Pancreas (tissue), 10 donors: ENCODE measurements at places on chromosomes 2 and 18.

GRCh38 chr2:62309465-62310091 is 113.7 kb downstream of the B3GNT2 start:
- DNase-seq: no peak

DNA sequence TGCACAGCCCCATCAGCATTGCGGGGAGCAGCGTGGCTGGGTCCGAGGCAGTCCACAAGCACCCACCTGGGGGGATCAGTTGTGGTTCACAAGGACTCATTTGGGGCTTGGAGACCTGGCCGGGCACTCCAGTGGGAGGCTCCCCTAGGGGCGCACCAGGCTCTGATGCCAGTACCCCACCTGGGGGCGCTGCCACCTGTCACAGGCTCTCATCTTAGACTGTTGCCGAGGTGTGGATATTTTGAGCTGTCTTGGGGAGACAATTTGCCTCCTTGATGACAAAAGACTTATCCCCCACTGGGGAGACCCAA is 3.0 kb downstream of the ADRA2B start:
- DNase-seq: peak; percentile 11

DNA sequence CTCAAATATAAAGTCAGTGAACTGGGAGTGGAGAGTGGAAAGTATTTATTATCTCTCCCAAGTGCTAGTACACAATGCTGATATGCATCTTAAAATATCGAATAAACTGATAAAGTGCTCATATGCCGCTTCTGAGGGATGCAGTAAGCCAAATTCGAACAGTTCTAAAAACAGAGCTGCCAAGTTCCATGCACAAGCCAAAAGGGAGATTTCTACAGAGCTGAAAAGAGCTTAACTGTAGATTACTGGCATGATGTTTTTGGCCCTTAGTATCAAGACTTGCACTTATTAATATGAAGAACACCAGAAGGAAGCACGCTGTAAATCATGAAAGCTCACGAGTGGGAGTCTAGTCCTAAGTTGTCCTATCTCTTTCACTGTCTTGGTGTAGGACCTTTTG is 7.9 kb downstream of the TMEFF2 start:
- DNase-seq: no peak

- DNase-seq: peak; percentile 33
Measured at GRCh38 chr2:2291500-2292260, 39.4 kb downstream of the MYT1L start.

GRCh38 chr2:64212801-64213321 is 68.6 kb upstream of the PELI1 start:
- no peak for DNase-seq

DNA sequence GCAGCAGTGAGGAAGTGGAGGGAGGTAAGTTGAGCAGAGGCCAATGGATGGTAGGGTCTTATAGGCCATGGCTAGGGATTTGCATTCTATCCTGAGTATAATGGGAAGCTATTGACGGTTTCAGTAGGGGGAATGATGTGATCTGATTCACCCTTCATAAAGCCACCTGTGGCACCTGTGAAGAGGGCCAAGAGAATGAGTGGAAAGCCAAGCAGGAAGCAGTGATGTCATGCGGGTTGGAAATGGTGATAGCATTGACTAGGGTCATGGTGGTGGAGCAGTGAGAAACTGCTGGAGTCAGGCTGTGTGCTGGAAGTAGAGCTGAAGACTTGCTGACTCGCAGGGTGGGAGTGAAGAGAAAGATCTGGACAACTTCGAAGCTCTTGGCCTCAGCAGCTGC is 111.7 kb downstream of the MARCHF4 start:
- DNase-seq: no peak

GRCh38 chr2:113762377-113763118 is 6.1 kb upstream of the SLC35F5 start:
- DNase-seq: no peak

DNA sequence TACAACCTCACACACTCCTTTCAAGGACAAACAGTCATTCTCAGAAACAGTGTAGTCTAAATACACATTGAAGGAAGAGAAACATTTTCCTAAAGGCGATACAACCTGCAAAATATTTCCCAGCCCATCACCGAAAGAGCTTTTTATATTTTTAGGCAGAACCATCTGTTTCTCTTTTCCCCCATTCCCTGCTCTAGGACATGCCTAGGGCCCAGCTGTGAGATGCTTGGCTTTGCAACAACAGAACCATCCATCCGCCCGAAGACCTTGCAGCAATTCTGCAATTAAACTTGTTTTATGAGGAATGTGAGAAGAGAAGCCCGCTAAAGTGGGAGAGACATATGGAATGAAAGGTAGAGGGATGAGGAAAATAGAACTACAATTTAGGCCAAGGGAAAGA is 105.6 kb upstream of the RFX8 start:
- no peak for DNase-seq

DNA sequence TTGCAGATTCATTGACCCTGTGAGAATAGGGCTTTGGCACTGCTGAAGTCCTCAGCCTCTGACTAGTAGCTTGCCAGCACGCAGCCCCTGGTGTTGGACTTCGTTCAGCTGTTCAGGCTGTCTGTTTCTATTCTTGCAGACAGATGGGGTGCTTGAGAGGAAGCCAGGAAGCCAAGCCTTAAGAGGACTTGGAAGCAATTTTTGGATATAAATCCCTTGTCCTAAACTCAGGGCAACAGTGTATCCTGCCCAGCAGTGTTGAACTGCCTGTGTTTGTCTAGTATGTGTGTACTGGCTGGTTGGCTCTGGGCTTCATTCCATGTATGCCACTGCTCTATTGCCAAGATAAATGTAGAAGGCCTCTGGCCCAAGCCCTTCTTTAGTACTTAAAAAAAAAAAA is 108.6 kb downstream of the COMMD1 start:
- DNase-seq: no peak

DNA sequence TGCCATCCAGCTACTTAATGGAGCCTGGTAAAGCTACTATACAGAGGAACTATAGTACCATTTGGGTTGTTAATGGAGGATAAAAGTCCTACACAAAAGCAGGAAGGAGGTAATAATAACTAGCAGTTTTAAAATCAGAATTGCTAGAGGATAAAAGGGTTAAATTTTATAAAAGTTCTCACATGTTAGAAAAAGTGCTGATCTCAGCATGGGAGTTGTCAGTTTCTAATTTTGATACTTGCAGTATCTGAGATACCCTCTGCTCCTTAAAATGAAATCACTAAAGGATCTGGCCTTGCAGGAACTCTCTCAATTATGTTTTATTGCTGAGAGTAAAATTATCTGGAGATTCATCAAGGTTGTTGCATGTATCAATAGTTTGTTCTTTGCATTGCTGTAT is 272.2 kb upstream of the GYPC start:
- no peak for DNase-seq

DNA sequence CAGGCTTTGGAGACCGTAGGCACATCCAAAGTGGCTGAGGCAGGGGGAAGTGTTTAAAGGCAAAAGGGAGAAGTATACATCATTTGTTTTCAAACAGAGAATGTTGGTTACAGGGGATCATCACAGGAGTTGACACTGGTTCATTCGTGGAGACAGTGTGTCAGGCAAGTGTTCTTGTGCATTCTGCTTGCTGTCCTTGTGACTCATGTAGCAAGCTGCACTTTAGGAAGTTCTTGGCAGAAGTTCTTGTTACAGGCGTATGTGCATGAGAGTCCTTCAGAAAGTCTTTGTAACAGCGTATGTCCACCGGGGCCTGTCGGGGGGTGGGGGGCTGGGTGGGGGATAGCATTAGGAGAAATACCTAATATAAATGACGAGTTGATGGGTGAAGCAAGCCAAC is 36.5 kb upstream of the B4GALT6 start:
- DNase-seq: no peak

DNA sequence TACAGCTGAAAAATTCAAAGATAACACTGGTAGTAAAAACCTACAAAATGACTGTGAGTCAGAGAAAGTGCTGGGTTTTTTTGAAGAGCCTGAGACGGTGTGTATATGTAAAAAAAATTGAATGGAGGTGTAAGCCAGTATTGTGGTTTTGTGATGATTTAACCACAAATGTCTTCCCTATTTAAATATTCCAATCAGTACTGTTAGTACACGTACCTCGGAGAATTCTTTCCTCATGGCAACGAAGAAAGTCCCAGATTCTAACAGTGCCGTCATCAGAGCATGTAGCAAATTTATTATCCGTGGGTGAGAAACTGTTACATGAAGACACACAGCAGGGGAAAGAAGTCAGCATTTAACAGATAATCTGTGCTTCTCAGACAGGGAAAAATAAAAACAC is 48.1 kb downstream of the WDR33 start:
- no peak for DNase-seq

GRCh38 chr2:3171564-3172264 is 205.9 kb downstream of the EIPR1 start:
- no peak for DNase-seq

DNA sequence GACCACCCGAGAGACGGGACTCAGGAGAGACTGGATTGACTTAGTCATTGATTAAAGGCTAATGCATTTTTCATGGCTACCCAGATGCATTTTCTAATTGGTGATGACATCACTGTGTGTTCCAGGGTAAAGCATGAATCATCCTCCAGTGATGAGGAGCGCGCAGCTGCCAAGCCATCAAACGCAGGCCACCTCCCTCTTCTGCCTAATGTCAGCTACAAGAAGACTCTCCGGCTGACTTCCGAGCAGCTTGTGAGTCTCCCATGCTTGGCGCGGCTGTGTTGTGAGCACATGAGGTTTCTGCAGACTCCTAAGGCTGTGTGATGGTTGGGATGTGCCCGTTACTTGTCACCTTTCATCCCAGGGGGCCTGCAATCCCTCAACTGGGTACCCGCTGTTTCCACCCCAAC is 56.4 kb downstream of the LPIN1 start:
- no peak for DNase-seq

DNA sequence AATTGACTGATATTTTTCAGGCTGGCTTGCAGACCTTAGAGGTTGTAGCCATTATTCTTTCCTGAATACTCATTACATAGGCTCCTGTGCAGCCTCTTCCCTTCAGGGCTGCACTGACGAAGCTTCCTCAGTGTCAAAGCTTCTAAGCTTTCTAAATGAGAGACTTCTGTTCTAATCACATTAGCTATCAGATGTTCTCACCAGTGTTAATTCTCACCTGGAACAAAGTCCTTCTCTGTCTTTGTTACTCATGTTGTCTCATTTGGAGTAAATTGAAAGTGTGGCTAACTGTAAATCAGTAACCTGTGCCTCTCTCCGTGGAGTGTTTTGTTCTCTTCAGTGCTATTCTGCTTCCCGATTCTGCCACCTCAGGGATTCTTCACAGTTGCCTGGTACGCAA is 76.9 kb downstream of the MC4R start:
- DNase-seq: no peak

- no peak for DNase-seq
Measured at GRCh38 chr2:170820757-170821530, 4.3 kb downstream of the GAD1 start.

DNA sequence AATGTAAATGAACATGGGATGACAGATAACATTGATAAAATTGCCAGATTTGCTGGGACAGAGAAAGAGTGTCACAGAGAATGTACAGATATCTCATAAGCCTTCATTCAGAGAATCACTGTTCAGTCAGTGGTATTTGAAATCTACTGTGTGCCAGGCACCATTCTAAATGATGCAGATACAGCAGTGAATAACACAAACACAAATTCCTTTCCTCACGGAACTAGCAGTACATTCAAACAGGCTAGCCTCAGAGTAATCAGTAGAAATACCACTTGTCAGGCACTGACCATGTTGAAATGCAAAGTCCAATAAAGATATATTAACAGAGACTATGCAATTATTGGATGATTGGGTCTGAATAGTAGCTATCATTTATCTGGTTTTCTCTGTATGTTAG is 211.0 kb downstream of the RDH14 start:
- DNase-seq: no peak

- no peak for DNase-seq
Measured at GRCh38 chr2:86413296-86414094, 27.7 kb upstream of the KDM3A start.

DNA sequence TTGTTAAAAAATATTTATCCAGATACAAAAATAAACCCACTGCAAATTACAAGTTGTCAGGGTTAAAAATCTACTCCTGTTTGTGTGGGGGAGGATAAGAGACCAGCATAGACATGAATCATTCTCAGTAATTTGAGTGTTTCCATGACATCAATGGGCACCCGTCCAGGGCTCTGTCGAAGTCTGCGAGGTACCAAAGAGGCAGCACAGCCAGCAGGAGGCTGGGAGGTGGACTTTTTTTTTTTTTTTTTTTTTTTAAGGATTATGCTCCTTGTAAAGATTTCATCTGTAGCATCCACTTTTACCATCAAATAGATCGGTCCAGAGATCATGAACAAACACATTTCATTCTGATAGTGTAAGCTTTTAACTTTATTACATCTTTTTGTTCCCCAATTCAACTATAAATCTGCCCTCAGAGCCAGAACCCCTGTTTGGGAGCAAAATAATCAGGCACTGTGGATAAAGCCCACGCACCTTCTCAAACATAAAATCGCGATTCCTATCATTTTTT is 182.0 kb downstream of the TCF4 start:
- DNase-seq: peak; percentile 50

DNA sequence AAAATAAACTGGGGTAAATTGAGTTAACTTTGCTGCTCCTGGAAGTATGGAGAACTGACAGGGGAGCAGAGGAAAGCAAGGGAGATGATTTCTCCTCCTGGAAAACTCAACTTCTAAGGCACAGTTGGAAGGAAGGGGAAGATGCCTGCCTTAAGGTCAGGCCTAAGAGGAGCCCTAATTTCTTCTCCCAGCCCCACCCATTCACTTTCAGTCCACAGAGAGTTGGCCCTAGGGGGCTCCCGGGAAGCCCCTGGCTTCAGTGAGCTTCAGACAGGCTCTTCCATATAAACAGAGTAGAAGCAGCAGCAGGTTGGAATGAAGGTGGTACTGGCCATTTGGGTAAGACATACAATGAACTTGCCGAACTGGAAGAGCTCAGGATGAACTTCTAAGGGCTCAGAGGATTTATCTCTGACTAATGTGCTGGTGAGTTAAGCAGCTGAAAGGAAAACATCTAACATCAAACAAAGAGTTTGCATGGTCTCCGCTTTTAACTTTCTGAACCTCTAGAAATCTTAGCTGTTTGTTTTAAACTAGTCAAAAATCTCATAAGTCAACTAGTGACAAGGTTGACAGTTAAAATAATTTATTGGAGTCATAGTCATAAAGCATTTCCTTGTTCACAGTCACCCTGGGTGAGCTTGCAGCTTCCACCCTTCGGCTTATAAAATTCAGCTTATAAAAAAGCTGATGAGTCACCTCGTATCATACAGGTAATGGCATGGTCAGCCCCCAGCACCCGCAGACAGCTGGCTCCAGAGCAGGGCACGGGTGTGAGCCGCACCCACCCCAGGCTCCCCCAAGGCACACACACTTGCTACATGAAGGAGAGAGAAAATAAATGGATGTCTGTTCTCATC is 9.8 kb downstream of the MALL start:
- DNase-seq: no peak

DNA sequence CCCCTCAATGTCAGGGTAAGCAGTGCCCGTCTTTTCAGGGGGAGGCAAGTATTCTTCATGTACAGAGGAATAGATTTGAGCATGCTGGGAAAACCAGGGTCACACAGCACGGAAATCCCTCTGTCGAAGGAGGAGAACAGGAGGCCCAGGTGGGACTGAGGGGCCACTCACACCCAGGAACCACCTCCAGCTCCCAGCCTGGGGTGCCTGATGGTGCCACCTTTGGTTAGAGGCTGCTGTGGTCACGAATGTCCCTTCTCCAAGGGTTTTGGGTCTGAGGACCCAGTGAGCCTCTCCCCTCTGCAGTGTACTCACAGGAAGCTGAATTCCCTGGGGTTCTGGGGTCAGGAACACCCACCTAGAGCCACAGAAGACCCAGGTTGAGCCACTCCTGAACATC is 197.3 kb downstream of the ANKRD30B start:
- no peak for DNase-seq
